Effector CD4-positive, alpha-beta T cell (primary cell): ENCODE measurements at places on chromosomes 16 and 17.

GRCh38 chr16:83021045-83021444 lies 394.3 kb downstream of the CDH13 start:
- DNase-seq, result no peak

GRCh38 chr17:4204710-4205173 lies 59.0 kb downstream of the ANKFY1 start:
- no peak for DNase-seq

DNA sequence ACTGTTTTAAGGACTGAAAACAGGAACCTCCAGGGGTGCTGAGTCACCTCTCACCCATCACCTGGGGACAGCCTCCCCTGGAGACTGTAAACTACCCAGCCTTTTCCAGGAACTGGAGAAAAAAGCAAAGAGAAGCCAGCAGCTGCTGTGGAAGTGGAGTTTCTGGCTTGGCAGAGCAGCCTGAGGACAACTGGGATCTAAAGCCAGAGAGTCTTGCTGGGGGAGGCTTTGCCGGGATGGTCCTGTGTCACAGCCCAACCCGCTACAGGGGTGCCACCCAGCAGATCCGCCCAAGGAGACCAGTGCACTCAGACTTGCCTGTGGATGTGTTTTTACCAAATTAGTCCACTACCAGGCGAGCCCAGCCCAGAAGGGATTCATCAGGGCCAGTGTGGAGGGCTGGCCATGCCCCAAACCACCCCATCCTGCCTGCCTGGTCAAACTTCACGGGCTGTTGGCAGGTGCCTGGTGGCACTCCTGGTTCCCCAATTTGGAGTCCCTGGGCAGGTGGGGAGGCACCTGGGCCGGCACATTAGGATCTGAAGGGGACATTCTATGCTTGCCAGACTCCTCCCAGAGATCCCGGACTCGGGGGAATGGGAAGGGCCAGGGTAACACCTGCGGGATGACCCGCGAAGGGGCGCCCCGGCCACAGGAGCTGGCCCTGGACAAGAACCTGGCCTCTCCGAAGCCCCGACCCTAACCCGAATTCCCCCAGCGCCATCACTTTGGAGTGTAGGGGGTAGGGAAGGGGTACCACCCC lies 771 bp downstream of the MSRB1 start:
- no peak for DNase-seq

DNA sequence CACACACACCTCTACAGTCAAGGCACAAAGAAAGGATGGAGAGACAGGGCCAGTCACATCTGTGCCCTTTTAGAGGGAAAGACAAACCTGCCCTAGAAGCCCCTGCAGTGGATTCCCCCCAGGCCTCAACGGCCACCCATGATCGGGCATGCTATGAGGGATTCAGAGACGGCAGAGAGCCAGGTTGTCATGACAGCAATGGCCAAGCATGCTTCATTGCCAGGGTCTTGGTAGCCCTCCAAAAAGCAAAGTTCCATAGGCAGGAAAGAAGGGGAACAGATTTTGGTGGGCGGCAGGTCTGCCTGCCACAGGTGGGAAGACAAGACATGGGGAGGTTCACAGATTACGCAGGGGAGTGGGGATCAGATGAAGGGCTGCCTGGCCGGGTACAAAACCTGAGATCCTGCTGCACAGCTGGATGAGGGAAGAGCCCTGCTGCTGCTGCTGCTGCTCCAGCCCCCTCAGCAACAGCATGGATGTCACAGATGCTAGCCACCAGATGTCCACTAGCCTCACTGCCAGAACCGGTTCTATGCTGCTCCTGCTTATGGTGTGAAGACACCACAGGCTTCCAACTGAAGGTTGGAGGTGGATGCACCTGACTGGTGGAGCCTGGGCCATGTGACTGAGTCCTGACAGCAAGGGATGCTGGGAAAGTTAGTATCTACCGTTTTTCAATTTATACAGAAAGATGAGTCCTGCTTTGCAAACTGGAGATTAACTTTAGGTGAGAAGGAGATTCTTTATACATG lies 17.8 kb downstream of the ACTG1 start:
- DNase-seq, result no peak

GRCh38 chr17:67801626-67802175 lies 23.6 kb upstream of the BPTF start:
- DNase-seq, result no peak

DNA sequence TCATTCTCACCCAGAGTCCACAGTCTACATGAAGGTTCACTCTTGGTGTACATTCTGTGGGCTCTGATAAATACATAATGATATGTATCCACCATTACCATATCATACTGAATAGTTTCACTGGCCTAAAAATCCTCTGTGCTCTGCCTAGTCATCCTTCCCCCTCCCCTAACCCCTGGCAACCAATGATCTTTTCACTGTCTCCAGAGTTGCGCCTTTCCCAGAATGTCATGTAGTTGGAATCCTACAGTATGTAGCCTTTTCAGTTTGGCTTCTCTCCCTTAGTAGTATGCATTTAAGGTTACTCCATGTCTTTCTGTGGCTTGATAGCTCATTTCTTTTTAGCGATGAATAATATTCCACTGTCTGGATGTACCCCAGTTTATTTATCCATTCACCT lies 101.3 kb downstream of the NOG start:
- no peak for DNase-seq
